ENCODE measurements at places on chromosomes 16 and 17.

GRCh38 chr16:48558371-48558841 is 51.6 kb downstream of the N4BP1 start:
- no peak for DNase-seq

DNA sequence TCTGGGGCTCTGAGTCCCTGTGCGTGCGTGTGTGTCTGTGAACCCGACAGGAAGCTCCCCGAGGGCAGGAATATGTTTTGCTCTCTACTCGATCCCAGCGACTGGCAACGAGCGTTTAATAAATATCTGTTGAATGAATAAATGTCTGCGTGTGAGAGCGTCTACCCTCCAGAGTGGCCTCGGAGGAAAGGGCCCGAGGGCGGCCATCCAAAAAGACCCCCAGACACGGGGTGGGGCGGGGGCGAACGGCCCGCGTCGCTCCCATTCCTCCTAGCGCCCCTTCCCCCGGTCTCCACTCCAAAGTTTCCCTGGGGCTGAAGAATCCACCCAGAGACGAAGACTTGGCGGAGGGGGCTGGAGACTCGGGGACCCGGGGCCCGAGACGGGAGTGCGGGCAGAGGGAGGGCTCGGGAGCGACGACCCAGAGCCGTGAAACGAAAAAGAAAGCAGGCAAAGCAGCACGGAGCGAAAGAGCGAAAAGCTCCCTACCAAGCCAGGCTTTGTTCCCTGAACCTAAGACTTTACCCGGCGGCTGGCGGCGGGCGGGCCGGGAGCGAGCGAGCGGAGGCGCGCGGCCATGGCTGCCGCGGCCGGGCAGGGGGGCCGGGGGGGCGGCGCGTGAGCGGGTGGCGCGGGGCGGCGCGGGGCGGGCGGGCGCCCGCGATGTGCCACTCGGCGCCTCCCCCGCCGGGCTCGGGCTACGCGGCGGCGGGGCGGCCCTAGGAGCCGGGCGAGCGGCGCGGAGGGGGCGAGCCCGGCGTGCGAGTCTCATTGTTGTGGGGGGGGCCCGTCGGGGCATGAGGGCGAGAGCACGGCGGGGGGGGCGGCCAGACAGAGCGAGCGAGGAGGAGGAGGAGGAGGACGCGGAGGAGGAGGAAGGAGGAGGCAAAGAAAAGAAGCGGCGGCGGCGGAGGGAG is at the start of gene MLLT6:
Gene MLLT6, plus strand, starts transcription at position 668 of the 917 bp plus-strand sequence. CDS start 360 bp downstream, outside the sequence.
- peak; percentile 73 for DNase-seq

DNA sequence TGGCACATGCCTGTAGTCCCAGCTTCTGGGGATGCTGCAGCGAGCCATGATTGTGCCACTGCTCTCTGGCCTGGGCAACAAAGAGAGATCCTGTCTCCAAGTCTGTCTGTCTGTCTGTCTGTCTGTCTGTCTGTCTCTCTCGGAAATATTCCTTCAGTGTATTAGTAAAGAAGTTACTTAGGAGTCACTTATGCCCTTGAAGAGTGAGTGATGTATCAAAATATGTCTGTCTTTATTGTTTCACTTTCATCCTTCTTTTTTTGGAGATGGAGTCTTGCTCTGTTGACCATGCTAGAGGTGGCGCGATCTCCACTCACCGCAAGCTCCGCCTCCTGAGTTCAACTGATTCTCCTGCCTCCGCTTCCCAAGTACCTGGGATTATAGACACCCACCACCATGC is 410.5 kb downstream of the WWOX start:
- no peak for DNase-seq

GRCh38 chr16:85656351-85657266 is 32.1 kb downstream of the GINS2 start:
- DNase-seq: no peak

DNA sequence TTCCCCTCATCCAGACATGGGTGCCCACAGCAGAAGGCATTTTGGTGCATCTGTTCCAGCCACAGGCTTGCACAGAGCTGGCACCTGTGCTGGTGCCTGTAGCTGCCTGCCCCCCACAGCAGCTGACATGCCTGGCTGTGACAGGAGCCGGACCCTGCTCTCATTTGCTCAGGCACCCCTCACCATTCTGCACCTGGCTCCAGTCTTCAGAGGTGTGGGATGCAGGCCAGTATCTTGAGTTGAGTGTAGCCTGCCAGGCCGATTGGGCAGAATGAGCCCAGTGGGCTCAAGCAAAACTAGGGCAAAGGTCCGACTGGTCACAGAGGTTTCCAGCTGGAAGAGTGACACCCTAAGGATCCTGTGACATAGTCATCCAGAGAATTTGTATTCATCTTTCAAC is 887.7 kb downstream of the CDH11 start:
- no peak for DNase-seq

DNA sequence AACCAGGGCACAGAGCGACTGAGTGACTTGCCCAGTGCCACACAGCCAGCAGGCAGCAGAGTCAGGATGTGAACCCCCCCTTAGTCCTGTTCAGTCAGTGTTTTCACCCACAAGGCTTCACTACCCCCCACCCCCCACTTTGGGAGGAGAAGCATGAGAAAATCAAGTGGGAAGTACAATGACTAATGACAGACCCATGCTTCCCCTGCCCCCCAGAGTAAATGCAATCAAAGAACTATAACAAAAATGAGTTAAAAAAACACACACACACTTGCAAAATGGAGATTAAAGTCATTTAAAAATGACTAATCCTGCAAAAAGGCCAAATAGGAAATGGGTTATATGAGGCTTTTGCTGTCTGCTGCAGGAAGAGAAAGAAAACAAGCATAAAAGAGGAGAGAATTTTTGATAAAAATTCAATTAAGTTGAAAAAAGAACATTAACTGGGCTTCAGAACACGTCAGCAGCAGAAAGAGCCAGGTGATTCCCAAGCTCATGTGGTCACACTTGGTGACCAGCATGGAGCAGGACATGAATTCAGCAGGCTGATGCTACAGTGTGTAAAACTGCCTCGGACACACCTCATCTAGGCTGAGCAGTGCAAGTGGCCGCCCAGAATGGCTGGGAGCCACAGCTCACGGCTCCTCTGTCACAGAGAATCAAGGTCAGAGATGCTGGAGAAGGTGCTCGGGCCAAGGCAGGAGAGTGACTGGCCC is 212.3 kb downstream of the ZNF423 start:
- peak; percentile 91 for DNase-seq

GRCh38 chr16:89993971-89994370 is 25.3 kb downstream of the DBNDD1 start:
- no peak for DNase-seq

- no peak for DNase-seq
Measured at GRCh38 chr16:54651440-54652195, 279.0 kb upstream of the IRX5 start.

Measured in fibroblast of upper back skin (primary cell).